ENCODE measurements at places on chromosomes 11 and 22. TPM values are rescaled to one million over a fixed set of nuclear protein-coding genes. Genes with fewer than 3 reads are reported as not detected.
A peak's percentile ranks its signal among the peaks of the same experiment; 100 is the strongest.

TTC12 gene
- 55.5 TPM for total RNA-seq

MB gene
- total RNA-seq = not detected

ZNF215 gene
- total RNA-seq = 2.3 TPM

MAP6 gene
- total RNA-seq = 11.8 TPM

DNA sequence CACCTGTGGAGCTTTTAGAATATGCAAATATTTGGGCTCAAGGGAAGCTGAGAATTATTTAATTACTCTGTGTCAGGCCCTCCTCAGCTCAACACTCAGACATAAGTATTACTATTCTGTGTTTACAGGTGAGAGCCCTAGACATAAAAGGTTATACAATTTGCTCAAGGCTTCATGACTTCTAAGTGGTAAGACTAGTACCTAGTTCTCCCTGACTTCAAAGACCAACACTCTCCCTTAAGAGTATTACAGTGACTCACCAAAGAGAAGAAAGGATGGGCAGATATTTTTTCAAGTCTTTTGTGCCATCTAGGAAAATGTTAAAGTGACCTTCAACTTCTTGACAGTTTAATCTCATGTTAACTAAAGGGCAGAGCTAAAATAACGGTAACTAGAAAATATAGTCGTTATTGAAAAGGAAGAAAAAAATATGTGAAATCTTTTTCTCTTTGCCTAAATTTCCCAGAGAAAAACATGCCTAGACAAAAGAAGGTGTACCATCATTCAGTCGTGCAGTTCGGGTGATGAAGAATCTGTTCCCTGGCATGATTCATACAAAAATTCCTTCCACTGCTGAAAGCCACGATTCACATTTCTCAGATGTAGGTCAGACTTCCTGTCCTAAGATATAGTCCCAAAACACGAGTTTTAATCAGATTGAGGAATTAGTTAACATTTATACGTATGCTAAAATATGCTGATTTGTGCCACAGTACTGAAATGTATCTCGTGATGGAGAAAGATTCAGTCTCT, 849.1 kb upstream of the API5 start:
- no peak for DNase-seq

DNA sequence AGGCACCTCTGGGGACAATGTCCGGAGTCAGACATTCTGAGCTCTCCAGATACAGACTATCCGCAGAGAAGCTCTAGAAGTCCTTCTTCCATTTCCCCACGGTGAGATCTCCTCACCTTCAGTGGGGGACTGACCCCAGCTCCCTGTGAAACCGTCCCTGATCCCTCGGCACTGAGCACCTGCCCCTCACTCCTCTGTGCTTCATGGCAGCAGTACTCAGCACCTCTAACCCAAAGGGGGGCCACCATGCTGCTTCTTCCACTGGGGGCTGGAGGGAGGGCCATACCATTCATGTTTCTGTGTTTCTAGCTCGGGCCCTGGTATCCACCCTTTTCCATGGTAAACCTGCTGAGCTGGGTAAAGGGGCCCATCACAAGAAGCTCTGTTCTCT, 321.7 kb downstream of the BRD1 start:
- DNase-seq = no peak

DNA sequence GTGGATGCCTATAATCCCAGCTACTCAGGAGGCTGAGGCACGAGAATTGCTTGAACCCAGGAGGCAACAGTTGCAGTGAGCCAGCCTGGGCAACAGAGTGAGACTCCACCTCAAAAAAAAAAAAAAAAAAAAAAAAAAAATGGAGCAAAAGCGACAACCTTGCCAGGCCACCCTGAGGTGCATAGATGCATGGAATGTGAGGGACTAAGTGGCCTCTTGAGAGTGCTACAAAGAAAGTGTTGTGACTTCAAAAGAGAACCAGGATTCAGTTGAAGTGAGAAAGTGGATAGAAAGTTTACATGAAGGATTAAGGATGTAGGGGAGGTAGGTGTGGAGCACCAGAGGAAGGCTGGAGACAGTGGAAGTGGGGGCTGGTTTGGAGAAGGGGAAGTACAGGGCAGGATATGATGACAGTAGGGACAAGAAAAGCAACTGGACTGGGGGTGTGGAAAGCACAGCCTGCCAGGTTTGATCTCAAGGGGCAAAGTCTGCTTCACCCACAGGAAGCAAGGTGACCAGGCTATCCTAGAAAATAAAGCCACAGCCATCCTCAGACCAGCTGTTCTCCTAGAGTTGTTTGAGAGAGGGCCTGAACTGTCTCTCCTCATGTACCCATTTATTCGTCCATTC, 36.0 kb upstream of the OLFML1 start:
- no peak for DNase-seq

GRCh38 chr11:2269601-2270321, 627 bp downstream of the ASCL2 start:
- peak; percentile 54 for DNase-seq

GRCh38 chr11:47565340-47566148, at the start of gene PTPMT1:
PTPMT1 (plus strand) TSS chr11:47565599; CDS start chr11:47565623, 24 bp downstream.
- DNase-seq = peak; percentile 95

DNA sequence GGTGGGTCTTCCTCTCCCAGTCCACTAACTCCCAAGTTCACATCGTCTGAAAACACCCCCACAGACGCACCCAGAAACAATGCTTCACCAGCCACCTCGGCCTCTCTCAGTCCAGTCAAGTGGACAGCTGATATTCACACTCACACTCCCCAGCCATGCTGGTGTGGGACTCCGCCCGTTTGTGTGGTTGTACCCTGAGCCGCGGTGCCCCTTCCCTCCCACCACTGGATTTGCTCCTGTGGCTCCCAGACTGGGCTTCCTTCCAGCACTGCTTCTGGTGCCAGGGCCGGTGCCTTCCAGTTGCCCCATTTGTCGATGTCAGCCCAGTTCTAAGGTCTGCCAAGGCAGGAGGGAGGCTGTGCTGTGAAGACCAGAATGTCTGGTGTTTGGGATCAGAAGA, 37.9 kb upstream of the PLET1 start:
- DNase-seq = peak; percentile 25

DNA sequence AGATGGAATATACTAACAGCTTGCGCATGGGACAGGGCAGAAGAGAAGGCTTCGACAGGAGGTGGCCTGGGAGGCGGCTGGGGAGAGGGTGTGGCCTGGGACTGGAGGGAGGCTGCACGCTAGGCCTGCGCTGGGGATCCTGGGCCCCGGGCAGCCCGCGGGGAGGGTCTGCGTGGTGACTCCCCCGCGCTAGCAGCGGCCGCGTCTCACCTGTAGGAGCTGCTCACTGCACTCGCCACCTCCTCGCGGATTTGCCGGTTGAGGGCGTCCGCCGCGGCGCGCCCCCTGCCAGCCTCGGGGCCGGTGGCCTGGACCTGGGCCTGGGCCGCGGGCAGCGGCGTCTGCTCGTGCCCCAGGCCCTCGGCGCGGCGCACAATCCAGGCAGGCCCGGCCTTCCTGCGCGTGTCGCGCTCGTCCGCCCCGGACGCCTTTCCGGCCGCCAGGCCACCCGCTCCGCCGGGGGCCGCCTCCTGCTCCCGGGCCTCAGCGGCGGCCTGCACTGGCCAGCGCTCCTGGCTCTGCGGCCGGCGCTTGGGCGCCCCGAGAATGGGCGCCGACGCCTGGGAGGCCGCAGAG, 1.5 kb downstream of the MAP6 start:
- DNase-seq = peak; percentile 40

DNA sequence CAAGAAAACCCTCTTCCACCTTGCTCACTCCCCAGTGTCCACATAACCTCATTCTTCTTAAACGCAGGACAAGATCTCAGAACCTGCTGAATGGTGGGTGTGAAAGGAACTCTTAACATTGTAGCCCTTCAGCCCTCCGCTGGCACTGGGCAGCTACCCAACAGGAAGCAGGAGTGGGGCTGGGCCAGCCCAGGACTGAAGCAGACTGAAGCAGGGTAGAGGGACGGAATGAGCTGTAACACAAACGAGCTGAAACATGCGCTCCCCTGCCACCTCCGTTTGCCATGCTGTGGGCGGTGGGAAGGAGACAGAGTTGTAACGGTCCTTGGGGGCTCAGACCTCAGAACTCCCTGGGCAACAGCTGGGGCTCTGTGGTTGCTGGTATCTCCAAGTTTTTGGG, 23.6 kb downstream of the NPAT start:
- DNase-seq = peak; percentile 68

DNA sequence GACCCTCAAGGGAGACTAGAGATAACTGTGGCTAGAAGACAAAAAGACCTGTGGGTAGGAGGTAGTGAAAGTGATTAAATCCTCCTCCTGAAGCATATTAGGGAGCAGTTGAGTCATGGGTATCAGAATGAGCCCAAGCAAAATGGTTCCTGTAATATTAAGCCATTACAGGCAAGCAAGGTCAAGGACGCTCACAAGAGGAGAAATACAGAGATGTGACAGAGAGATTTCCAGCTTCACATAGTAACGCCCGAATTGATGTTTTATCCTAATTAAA, 77.7 kb downstream of the FAM76B start:
- no peak for DNase-seq

DNA sequence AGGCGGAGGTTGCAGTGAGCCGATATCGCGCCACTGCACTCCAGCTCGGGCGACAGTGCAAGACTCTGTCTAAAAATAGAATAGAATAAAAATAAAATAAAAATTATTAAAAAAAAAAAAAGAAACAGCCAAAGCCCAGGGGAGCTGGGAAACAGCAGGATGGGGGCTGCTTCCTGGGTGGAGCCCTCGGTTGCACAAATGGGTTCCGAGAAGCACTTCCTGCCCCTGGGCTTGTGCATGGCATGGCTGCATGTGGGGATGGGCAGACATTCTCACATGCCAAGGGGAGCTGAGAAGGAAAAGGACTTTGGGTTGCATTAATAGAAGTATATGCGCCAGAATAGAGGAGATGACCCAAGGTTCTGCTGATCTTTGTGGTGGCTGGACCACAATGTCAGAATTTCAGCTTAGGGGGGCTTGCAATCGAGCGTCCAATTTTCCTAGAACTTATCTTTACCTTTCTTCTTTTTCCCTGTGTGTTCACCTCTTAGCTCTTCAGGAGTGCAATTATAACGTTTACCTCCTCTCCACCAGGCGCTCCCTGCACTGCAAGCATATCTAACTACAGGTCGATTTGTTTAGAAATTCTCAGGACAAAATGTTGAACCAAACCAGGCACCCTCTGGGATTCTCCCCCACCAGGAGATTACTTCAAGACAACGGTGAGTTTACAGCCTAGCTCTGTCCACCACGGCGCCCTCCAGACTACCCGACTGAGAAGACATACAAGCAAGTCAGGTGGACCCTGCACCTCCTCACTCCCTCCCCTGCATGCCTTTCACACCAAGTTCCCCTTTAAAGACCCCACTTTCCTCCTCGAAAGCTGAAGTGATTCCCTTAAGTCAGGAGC, 53.2 kb downstream of the SHISAL1 start:
- DNase-seq = no peak

DNA sequence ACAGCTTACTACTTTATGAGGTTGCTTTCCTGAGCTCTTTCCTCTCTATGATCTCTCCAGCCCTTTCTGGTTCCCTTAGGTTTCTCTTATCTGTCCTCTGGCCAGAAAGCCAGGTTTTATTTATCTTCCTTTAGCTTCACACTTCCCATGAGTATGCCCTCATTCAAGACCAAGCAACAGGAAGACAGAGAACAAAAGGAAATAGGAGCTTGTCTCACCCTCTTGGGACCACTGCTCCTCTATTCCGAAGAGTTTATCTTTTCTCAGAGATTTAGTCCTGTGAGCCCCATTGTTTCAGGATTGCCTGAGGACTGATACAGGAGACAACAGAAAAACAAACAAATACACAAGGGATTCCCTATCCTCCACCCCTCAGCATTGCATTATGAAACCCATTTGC, 62.4 kb upstream of the CCDC179 start:
- no peak for DNase-seq

DNA sequence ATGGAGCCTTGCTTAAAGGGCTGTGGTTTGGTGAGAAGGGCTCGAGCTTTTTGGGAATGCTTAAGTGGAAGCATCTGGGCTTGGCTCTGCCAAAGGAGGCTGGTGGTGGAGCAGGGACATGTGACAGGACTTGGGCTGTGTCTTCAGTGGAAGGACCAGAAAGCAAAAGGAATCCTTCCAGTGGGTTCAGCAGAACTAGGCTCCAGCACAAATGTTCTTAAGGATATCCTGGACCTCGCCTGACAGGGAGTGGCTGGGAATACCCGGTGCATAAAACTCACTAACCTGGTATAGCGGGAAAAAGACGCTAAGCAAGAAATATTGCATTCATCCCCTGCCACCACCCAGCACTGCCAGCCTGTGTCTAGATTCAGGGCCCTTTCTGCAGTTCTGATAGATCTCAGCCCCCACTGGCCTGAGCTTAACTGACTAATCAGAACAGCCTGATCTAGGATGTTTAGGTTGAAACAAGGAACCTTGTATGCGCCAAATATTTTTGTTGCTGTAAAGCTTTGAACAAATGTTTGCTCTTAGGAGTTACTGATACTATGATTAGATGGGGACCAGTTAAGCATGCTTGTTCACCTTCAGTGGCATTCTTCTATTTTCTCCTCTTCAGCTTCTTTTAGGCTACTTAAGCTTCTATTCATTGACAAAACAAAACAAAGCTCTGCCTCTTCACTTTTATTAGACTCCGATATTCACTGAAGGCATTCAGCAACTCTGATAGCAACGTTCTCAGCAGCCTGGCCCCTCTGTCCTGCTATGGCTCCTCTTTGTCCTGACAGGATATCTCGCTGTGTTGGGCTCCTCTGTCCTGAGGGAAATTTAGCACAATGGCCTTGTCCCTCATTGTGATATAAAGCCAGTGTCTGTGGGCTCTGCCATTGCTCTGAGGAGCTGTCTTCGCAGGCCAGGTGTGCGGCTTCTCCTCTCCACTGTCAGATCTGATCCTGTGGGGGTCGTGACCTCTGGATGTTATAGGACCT, 25.0 kb downstream of the PPFIBP2 start:
- DNase-seq = no peak

- peak; percentile 30 for DNase-seq
Observed at GRCh38 chr11:61742391-61742790, 10.0 kb upstream of the MYRF start.
